ENCODE measurements at places on chromosomes 4 and X.

DNA sequence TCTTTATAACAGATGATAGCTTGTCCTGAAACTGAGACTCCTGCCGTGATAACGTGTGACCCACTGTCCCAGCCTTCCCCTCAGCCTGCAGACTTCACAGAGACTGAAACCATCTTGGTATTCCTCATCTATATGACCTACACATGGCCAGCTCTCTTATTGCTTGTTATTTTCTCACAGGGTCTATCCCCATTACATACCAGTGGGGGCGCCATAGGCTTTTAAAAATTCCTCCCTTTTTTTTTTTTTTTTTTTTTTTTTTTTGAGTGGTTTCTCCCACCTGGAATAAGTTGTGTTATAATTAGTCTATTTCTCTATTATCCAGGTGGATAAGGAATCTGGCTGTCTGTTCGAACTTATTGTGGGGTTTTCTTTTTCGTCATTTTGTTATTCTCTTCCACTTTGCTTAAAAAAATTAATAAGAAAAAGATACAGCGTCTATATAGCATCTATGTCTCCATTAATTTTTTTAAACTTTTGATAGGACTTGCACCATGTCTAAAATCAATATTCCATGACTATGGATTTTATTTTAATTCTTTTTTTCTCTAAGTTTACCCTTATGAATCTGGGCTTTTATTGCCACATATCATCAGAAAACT is 47.2 kb downstream of the GYG2 start:
- no peak for DNase-seq

GRCh38 chr4:111136438-111136837 is 513.6 kb upstream of the PITX2 start:
- no peak for DNase-seq

GRCh38 chrX:6325437-6325836 is 96.8 kb upstream of the NLGN4X start:
- DNase-seq: no peak

- no peak for DNase-seq
These were observed 188.9 kb upstream of the AFF2 start for GRCh38 chrX:148311544-148311943.

DNA sequence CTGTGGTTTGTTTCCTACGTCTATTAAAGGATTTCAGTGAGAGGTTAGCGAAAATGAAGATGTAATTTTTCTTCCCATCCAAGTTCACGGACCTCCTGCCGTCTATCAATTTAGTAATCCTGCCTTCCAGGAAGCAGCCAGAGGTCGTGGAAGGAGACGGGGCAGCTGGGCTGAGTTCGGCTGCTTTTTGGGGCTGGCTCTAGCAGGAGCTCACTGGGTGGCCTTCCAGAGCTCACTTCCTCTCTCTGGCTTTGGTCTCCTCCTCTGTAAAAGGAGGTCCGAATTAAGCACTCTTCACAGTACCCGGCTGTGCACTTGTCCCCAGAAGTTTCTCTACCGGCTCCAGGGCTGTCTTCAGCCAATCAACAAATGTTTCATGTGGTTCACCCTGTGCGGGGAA is 295.4 kb downstream of the BCOR start:
- DNase-seq: no peak

DNA sequence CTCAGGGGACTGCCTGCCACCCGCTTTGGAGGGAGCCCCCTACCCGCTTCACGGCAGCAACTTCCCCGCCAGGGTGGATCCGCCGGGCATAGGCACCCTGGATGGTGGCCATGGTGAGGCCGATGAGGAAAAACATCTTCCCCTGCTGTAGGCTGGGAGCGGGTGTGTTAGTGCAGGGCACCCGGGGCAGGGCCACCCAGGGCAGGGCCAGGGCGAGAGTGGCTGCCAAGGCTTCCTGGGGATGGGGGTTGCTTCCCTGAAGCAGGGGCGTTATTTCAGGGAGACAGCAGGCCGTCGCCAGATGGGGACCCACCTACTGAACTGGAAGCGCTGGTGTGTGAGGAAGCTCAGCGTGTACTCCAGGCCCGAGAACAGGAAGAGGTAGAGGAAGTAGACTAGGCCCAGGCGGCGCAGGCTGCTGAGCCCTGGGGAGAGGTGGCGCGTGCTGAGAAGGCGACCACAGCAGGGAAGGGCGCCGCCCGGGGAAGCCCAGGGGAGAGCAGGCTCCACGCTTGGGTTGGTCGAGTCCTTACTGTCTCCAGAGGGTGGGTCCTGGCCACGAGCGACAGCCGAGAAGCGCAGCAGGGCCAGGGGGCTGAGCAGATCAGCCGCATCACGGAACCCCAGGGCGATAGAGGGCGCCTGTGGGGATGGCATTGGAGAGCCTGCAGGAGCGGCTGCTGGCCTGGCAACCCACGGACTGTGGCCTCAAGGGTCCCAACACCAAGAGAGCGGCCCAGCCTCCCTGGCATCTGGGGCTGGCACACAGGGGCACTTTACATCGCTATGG is 31.5 kb downstream of the NOP14 start:
- no peak for DNase-seq

GRCh38 chrX:123303429-123303828 is 119.4 kb downstream of the GRIA3 start:
- DNase-seq: no peak
